ENCODE measurements at places on chromosomes 7 and 10.

DNA sequence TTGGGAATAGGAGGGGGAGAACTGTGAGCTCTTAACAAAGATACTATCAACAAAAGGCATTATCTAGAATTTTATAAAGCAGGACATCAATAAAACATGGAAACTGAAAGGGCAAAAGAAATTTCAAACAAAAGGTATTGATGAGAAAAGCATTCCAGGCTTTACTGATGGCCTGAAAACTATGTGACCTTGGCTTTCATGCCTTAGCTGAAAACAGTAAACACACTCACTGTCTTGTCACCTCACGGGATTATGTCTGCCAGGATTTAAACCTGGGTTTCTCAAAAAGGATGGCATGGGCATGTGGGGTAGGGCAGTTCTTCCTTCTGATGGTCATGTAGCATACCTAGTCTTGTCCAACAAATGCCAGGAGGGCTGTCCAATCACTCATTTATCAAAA is 22.9 kb downstream of the DOCK4 start:
- no peak for DNase-seq

DNA sequence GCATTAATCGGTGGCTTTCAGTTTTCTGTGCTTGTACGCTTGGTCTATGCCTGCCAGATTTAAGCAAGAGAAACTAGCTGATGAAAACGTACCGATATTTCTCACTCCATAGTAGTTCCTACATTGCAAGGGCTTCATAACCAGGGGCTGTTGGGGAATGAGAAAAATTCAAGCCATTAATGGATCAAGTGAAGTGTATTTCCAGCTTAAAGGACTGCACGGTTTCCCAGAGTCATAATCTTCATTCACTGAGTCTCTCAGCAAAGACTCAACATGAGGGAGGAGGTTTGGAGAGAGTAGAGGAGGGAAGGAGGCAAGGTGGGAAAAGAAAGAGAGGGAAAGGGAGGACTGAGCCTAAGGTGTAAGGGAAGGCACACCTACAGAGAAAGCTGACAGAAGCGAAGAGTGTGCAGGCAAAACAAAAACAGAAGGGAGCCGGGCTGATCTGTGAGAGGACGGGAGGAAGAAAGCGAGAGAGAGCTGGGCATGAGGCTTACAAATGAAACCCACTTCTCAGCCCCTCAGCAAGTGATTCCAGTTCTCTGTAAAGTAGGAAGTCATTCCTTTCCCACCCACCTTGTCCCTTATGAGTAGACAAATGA is 625 bp downstream of the GIMAP2 start:
- DNase-seq: peak; percentile 57

GRCh38 chr10:110822035-110822711 is 49.6 kb upstream of the PDCD4 start:
- DNase-seq: no peak

- DNase-seq: no peak
Observed at GRCh38 chr10:29068302-29068701, 220.6 kb upstream of the LYZL1 start.

- no peak for DNase-seq
Observed at GRCh38 chr7:137298464-137298794, 45.1 kb downstream of the PTN start.

DNA sequence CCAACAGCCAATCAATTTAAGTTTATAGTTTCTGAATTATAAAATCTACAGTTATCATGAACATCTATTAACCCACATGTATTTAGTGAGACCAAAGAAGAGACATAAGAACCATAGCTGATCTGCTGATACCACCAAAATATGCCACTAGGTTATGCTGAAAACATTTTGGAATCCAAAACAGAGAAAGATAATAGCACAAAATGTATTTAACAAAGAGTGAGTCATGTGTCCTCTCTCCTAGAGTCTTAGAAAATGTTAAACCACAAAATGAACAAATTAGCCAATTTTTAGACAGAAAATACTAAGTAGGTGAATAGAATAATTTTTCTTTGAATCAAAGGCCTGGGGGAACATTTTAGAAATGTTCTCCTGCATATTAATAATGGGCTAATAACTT is 527.5 kb downstream of the GPAM start:
- DNase-seq: no peak

DNA sequence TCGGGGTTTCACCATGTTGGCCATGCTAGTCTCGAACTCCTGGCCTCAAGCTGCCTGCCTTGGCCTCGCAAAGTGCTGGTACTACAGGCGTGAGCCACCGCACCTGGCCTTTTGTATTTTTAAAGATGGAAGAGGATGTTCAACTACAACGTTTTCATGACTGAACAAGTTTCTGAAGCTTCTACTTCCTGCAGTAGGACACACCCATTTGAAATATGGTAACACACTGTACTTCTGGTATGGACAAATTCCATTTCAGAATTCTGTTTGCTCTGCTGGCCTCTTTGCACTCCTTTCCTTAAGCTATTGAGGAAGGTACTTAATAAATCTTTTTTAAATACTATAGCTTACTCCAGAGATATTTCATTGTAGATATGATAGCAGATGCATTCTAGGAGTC is 10.9 kb upstream of the CDK1 start:
- DNase-seq: no peak

DNA sequence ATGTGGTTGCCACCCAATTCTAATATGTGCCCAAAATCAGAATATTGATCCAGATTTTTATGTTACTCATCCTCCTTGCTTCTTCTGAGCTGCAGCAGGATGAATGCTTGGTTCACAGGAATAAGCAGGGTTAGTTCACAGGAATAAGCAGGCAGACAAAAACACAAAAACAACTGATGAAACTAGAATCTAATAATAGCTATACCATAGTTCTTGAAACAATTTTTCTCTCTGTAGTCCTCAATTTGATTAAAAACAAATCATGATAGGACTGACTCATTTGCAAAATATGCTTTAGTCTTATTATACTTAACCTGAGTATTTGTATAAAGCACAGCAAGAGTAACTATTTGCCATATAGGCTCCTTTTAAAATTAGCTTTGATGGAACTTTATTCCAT is 24.4 kb upstream of the ARHGAP12 start:
- DNase-seq: no peak

DNA sequence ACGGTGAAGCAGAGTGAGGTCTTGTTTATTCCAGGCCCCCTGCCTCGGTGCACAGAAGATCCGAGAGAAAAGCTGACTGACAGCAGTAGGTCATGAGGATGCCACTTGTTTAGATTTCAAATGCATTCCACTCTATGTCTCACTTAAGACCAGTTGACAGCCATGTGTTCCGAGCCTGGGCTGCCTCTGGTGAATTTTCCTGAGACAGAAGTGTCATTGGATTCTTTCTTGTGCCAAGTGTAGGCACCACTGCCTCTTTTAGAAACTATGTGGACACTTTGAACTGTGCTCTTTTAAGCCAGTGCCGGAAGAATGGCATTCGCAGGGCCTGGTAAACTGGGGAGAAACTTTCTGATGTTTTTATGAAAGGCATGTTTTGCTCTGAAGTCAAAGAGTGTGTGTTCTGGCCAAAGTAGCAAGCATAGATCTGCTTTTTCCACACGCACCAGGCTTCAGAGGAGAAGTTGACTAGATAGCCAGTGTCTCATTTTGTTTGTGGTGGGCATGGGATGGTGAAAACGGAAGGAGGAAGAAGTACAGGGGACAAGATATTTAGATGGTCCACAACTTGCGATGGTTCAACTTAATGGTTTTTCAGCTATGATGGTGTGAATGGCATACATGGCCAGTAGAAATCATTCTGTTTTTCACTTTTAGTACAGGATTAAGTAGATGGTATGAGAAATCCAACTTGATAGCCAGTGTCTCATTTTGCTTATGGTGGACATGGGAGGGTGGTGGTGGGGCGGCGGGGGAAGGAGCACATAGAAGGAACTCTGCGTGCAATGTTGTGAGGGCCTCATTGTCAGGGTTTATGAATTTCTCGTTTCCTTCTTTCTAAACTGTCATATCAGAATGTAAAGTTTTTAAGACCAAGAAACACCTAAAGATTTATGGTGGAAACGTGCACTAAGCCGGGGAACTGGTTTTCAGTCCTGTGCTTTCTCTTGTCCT is 41.5 kb downstream of the CYP17A1 start:
- DNase-seq: no peak

DNA sequence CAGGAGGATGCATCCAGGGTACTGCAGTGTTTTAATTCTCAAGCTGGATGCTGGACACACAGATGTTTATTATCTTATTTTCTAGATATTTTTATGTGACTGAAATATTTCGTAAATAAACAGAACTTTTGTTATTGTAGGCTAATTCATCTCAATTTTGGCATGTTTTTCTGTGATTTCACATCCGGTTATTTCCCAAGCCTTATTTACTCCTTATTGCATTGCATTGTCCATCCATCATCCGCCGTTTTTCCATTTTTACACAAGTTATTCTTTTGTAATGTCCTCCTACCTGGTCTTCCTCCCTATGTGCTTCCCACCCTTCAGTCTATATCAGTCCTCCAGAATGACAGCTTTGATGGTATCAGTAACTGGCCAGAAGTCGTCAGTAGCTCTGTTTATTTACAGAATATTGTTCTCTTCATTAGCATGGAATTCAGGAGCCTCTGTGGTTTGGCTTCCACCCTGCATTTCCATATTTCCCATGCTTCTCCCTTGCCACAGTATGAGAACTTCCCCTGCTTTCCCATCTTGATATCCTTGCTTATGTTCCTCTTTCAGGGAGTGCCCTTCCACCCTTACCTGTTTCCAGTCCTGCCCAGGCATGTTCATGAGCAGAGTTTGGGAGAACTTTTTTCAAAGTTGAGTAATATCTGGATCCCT is 16.1 kb downstream of the GNAI1 start:
- no peak for DNase-seq

DNA sequence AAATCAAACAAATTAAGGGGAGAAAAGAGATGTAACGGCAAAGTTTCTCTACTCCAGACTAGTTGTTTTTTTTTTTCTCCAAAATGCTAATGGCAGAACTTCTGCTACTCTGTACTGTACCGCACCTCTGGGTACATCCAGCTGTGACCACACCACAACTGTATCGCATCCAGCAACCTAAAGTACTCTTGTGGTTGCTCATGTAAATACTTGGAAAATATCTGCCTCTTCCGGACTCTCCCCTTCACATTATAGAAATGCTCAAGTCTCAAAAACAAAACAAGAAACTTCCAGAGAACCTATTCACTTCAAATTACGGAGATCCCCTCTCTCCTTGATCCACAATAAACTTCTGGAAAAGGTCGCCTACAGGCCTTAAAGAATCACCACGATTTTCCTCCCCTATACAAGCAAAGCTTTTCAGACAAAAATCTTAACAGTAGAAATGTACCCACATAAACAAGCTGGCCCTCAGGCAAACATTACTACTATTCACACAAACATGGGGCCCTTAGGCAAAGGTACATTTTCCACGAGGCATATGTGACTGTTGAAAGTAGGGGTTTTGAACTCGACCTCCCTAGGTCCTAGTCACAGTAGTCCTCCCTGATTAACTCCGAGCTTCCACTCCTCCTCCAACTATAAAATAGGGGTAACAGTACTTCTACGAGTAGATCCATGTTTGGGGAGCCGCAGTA is 222.9 kb upstream of the MKLN1 start:
- DNase-seq: no peak

DNA sequence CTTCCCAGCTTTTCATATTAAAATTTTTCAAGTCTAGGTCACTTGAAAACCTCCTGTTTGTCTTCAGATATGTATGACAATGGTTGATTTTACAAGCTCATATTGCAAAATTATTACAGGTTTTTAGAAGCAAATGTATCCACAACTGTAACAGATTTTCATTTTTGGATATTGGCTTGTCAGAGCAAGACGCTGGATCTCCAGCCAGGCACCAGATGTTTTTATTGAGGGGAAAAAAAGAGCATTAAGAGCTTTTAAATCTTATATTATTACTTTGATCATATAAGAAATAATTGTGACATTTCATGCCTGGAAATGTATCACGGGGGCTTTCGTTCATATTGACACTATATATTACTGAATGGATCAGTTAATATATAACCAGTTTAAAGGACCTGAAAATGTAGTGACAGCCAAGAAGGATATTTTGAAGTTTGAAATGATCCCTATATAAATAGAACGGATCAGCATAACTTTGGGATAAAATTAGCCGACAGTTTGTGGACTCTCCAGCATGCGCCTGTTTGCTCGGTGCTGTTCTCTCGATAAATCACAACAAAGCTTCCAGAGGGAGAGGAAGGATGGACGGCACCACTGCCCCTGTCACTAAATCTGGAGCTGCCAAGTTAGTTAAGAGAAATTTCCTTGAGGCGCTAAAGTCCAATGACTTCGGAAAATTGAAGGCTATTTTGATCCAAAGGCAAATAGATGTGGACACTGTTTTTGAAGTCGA is at the start of gene ASB4:
TSS of gene ASB4 (plus strand) at position 553 of the 733 bp plus-strand sequence. CDS start at position 582, 29 bp downstream.
- DNase-seq: no peak

GRCh38 chr7:8056439-8056838 is 87.8 kb downstream of the GLCCI1 start:
- no peak for DNase-seq

- no peak for DNase-seq
Observed at GRCh38 chr7:148356303-148356702, 234.3 kb upstream of the C7orf33 start.

DNA sequence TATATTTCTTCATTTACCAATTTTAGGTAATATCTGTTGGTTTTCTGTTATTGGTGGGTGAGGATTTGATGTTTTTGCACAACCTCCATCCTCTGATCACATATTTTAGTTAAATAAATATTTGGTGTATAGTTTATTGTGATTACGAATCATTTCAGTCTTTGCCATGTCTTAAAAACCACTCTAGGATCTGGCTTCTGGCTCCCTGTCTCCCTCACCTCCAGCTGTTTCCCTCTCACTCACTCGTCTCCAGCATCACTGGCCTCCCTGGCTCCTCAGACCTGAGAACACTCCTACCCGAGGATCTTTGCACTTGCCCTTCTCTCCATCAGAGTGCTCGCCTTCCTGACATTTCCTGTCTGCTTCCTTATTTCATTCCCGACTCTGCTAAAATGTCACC is 50.7 kb upstream of the NRF1 start:
- no peak for DNase-seq

- DNase-seq: peak; percentile 60
Observed at GRCh38 chr10:95841661-95842498, 65.9 kb upstream of the CC2D2B start.

GRCh38 chr7:156220078-156220605 is 407.9 kb upstream of the SHH start:
- DNase-seq: no peak

DNA sequence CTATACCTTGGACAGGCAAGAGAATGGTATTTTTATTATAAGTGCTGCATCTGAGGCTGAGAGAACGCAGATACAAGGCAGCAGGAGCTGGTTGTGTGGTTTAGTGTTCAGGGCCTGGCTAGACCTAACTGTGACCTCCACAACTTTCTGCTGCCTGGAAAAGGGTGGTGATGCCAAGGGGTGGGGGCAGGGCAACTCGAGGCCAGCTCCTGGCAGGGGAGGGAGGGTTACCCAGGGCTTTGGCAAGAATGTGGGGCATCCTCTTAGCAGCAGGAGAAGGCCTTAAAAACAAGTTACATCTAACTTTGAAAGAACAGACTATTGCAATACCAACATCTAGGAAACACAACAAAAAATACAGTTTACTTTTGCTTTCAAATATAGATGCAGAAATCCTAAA is 13.0 kb downstream of the MXI1 start:
- DNase-seq: no peak

GRCh38 chr10:79142064-79142491 is 73.3 kb downstream of the ZMIZ1 start:
- DNase-seq: no peak

- no peak for DNase-seq
Observed at GRCh38 chr7:16068183-16068582, 353.2 kb downstream of the CRPPA start.

GRCh38 chr7:24829787-24830186 is 72.5 kb upstream of the GSDME start:
- no peak for DNase-seq

- no peak for DNase-seq
Observed at GRCh38 chr7:32289651-32290414, 200.3 kb downstream of the LSM5 start.

- DNase-seq: no peak
Observed at GRCh38 chr7:81469153-81469868, 300.5 kb downstream of the HGF start.
